Thymus (tissue), 14 donors: ENCODE measurements at places on chromosomes 13 and 19.
A peak's percentile ranks its signal among the peaks of the same experiment; 100 is the strongest.

DNA sequence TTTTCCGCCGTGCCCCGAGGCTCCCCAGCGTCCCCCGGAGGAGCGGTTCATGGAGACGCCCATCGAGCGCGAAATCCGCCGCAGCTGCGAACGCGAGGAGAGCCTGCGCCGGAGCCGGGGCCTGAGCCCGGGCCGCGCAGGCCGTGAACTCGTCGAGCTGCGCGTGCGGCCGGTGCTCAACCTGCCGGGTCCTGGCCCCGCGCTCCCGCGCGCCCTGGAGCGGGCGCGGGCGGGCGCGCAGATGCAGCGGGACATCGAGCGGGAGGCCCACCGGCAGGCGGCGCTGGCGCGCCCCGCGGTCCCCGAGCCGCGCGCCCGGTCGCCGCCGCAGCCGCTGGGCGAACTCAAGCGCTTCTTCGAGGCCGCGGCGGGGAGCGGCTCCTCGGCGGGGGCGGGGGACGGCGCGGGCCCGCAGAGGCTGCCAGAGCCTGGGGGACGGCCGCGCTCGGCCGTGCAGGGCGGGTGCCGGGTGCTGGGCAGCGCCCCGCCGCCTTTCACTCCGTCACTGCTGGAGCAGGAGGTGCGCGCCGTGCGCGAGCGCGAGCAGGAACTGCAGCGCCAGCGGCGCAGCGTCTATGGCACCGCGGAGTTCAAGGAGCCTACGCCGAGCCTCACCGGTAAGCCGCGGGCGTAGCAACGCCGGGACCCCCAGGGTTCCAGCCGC lies 807 bp downstream of the MISP3 start:
- DNase-seq = peak; percentile 85

- no peak for DNase-seq
Measured at GRCh38 chr13:72201726-72202125, 334.7 kb upstream of the DACH1 start.

- DNase-seq = no peak
Measured at GRCh38 chr13:30486230-30487074, 20.7 kb upstream of the HMGB1 start.

- DNase-seq = peak; percentile 88
Measured at GRCh38 chr19:7197760-7198696, 96.2 kb downstream of the INSR start.

DNA sequence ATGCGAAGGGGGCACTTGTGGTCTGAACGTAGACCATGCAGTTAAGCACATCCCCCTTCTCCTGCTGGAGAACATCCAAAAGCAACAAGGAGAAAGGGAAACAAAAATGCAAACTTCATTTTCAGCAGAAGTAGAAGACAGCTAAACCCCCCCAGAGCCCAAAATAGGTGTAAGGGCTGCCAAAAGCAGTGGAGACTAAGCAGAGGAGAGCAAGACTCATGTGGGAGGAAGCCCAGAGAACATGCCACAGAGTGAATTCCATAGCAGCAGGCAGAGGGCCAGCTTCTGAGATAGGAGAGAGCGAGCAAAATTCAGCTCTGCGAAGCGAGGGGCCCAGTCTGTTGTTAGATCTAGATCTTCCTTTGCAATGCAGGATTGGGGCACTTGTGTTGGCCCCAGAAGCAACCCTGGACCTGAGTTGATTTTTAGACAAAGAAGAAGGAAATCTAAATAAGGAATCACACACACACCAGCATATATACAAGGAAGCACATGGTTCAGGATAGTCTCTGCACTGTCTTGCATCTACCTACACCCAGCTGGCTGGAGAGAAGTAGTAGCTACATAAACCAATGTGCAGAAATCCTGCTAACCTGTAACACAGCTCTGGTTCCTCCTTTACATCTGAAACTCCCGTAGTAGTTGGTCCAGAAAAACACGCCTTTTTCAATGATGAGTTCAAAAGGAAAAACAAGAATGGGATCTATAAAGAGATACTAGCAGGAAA lies 199.6 kb downstream of the SPRY2 start:
- DNase-seq = no peak

DNA sequence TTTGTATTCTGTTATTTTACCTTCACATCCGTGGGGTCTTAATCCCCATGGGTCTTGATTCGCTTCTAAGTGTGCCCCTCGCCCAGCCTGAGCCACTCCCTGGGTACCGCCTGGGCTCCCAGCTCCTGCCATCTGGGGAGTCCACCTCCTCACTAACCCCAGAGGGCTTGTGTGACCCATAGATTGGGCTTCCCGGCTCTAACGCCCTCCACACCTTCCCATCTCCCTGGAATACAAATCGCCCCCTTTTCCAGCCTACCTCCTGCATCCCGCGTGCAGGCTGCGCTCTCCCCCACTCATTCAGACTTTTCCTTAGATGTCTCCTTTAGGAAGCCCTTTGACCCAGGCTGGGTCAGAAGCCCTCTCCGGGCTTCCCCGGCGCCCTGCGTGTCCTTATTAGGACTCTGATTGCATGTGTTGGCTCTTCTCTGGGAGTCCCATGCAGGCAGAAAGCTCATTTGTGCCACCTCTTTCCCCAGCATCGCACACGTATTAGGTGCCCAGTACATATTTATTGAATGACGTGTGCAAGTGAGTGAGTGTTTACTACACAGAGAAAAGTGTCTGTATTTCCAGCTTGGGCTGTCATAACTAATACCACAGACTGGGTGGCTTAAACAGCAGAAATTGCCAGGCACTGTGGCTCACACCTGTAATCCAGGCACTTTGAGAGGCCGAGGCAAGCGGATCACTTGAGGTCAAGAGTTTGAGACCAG lies 757 bp downstream of the CCDC124 start:
- DNase-seq = no peak

DNA sequence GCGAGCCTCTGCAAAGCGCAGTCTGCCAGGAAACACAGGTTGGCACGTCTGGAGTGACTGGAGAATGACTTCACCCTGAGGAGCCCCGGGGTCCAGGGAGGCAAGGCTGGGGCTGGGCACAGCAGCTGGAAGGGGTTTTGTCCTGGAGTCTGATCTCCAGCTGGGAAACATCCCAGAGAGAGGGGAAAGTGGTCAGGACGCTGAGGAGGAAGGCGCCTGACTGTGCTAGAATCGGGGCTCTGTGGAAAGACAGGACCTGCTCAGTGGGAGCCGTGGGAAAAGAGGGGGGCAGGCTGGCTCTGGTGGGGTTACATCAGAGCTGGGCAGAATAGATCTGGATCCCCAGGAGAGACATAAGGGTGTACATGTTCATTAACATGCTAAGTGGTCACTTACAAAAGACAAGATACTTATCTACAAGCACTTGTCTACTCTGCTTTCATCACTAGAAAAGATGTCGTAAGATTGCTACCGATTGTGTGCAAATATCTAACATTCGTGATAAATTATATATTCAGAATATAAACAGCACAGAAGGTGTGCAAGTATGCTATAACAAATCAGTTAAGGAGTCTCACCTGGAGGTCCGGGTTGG lies 106.6 kb downstream of the COL4A1 start:
- no peak for DNase-seq

GRCh38 chr19:31100206-31100590 lies 249.0 kb downstream of the TSHZ3 start:
- no peak for DNase-seq

DNA sequence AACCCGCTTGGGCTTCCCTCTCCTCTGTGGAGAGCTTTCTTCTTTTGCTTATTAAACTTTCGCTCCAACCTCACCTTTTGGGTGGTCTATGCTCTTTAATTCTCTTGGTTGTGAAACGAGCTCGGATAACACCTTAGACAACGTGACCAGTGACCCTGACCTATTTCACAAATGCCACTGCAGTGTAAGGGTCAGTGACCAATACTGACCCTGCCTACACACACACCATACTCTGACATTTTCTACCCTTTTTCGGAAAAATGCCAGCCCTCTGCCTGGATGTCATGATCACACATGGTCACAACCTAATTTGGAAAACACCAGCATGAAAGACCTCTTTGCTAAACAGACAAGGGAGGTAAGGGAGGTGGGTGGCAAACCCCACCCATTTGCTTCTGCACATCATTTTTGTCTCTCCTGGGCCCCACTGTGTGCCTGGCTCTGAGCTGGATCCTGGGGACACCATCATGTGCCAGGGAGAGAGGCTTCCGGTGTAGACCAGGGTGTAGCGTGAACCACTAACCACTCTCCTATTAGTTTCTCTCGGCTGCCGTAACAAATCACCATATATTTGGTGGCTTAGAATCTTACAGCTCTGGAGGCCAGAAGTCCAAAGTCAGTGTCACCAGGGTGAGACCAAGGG lies 9.9 kb downstream of the ETFB start:
- DNase-seq = no peak

- DNase-seq = no peak
Measured at GRCh38 chr19:45670670-45671453, 2.8 kb downstream of the GIPR start.

GRCh38 chr19:38437295-38437694 lies 3.8 kb downstream of the RYR1 start:
- DNase-seq = no peak

DNA sequence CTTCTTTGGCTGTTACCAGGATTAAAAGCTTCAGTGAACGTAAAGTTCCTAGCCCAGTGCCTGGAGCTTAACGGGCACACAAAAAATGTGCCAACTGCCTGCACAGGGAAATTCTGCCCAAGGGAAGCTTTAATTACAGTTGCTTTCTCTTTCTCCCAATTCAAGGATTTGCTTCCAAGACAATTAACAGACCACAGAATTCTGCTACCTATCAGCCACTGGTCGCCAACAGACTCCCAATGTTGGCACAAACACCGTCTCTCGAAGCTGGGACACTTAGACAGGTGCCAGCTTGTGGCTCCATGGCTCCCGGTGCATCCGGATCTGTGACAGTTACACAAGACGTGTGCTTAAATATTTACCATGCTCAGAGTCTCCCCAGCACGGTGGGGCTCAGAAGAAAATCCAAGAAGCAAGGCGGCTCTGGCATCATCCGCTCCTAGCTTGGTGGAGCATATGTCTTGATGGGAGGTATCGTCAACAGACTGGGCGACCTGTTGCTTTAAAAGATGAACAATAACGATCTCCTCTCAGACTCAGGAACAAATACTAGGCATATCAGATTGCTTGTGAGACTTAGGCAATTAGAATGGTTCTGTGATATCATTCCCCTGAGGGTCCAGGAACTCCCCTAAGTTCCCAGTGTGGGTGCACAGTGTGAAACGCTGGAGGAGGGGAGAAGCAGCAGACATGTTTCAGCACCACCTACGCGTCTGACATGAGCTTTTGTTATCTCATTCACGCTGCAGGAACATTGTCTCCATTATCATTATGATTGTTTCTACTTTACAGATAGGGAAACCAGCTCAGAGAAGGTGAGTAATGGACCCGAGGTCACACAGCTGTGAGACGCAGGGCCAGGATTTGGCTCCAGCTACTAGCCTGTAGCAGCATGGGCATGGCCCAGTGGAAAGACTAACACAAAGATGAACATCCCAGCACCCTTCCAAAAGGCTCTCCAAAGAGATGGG lies 61.6 kb downstream of the ALOX5AP start:
- DNase-seq = no peak

GRCh38 chr13:110835721-110836604 lies 78.9 kb downstream of the ANKRD10 start:
- DNase-seq = no peak
